Central memory CD8-positive, alpha-beta T cell (primary cell): ENCODE measurements at places on chromosomes 7 and 10.

- DNase-seq: no peak
These were observed 108.7 kb upstream of the INSIG1 start for GRCh38 chr7:155188821-155189581.

DNA sequence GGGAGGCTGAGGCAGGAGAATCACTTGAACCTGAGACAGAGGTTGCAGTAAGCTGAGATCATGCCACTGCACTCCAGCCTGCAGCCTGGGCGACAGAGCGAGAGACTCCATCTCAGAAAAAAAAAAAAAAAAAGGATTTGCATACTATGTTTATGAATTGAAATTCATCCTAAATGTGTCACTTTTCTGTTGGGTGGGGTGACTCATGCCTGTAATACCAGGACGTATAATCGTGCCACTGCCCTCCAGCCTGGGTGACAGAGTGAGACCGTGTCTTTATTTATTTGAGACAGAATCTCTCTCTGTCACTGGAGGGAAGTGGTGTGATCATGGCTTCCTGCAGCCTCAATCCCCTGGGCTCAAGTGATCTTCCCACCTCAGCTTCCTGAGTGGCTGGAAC, 5.8 kb downstream of the ZNF212 start:
- no peak for DNase-seq

GRCh38 chr10:34240039-34240438, 575.1 kb downstream of the PARD3 start:
- no peak for DNase-seq

DNA sequence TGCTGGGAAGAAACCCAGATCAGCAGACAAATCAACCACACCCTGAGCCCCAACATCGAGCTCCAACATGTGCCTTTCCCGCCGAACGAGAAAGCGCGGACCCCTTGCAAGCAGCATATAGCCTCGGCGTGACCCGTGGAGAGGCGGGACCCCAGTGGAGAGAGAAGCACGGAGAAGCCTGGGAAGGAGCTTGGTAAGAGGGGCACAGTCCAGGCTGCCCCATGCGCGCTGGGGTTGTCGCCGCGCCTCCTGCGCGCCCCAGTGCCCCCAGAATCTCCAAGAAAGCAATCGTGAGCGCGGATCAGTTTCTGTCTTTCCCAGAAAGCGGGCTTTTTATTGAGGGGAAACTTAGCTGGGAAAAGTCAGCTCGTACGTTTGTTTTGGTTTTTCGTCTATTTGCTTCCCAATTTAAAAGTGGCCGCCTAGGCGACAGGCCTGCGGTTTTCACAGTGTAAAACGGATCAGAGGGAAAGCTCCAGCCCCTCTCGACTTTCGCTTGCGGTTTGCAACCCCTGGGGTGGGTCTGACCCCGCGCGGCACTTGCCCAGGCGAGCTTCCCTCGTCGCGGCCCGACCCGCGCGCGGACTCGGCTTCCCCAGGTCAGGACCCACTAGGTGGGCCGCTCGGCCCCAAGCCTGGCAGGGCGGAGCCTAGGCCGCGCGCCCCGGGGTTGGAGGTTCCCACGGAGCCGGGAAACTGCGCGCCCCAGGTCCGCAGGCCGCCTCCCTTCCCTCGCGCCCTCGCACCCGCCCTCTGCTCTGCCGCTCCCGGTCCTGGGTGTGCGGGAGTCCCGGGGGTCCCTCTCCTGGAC, 31.1 kb downstream of the SKIDA1 start:
- no peak for DNase-seq

DNA sequence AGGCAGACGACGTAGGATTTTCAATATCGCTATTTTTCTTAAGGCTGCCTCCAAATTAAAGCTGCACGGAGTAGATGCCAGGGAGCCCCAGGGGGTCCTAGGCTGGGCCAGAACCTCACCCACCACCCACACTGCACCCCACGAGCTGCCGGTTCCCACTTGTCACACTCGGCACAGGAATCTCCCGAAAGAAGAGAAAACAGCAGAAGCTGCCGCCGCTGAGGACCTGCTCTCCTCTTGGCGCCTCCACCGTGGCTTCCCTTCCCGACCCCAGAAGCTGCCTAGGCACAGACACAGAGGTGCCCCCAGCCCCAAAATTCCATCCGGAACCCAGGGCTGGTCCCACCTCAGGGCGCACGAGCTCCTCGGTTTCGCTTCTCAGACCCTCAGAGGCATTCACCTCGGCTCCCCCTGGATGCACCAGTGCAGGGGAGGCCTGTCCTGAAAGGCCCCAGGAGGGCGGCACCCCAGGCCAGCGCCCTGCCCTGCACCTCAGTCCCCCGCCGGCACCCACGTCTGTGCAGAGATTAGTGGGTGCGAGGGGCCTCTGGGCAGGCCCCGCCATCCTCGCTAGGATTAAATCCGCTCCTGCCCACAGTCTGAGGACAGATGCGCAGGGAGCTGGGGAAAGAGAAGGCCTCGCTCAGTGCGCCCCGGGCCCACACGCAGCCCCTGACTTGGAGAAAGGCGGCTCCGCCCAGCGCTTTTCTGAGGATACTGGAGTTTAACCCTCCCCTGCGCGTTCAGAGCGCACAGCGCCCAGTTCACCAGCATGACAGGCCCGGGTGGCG, 99.2 kb downstream of the PTPRN2 start:
- DNase-seq: no peak

DNA sequence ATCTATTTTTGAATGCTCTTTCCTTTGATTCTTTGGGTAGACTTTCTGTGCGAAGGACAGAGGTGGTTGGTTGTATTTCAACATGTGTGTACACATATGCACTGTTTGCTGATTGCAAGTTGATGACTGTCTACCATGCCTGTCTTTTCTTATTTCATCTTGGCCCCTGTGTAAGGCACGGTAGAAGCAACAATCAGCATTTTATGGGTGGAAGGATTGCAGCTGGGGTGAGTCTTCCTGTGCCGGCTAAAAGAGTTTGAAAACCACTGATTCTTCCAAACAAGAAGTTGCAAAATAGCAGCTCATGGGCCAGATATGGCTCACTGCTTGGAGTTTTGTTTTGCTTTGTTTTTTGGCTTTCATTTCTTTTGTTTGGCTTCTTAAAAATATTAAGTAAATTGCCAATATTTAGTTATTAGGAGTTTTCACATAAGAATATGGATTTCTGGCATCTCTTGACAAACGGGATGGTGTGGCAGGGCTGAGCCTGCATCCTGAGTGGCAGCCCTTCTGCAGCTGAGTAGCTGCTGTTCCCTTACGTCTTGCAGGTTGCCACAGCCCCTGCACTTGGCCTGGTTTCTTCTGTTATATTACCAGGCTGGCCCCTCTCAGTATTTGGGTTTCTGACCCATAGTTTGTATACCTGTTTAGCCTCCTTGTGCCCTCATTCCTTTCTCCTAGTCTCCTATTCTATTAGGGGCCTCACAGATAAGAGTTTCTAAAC, 7.2 kb downstream of the ZNF862 start:
- no peak for DNase-seq

DNA sequence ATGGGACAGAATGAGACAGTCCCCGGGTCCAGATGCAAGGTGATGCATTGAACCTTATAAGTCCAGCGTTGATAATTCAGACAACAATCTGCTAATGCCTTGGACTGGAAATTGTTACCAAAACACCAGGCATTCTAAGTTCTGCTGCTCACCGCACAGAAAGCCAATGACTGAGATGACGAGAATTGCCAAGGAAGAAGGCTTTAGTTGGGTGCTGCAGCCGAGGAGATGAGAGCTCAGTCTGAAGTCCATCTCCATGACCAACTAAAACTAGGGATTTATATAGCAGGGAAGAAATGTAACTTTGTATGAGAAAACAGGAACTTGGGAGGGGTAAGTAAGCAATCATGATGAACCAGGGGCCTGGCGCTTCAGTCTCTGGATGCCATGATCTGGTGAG, 68.7 kb downstream of the PRKCQ start:
- no peak for DNase-seq

DNA sequence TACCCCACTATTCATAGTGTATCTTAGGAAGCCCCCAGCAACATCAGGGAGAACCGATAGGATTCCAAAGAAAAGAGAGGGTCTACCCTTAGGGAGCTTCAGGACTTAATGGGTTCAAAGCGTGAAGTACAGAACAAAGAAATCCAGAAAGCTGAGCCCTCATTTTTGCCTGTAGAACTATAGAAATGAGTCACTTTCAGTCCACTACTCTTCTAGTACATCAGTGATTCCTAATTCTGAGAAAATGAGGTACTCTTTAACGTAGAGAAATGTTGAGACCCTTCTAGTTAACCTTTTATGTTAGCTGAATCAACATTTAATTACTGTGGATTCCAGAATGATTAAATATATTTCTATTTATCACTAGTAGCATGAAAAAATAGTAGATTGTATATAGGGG, 1.8 kb downstream of the TDRD1 start:
- DNase-seq: no peak

GRCh38 chr10:6757158-6757557, 177.1 kb upstream of the PRKCQ start:
- no peak for DNase-seq

GRCh38 chr7:50531401-50531911, 33.7 kb downstream of the DDC start:
- no peak for DNase-seq

DNA sequence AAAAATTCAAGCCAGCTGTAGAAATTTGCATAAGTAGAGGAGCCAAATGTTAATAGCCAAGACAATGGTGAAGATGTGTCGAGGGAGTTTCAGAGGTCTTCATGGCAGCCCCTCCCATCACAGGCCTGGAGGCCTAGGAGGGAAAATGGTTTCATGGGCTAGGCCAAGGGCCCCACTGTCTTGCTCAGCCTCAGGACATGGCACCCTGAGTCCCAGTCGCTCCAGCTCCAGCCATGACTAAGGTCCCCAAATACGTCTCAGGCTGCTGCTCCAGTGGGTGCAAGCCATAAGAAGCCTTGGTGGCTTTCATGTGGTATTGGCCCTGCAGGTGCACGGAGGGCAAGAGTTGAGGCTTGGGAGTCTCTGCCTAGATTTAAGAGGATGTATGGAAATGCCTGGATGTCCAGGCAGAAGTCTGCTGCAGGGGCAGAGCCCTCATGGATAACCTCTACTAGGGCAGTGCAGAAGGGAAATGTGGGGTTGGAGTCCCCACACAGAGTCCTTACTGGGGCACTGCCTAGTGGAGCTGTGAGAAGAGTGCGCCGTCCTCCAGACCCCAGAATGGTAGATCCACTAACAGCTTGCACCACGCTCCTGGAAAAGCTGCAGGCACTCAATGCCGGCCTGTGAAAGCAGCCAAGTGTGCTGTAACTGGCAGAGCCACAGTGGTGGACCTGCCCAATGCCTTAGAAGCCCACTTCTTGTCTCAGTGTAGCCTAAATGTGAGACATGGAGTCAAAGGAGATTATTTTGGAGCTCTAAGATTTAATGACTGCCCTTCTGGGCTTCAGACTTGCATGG, 19.2 kb downstream of the TBATA start:
- no peak for DNase-seq

- no peak for DNase-seq
These were observed 42.5 kb upstream of the TPST1 start for GRCh38 chr7:66162622-66163021.

GRCh38 chr7:74452748-74453321, 871 bp upstream of the GTF2IRD1 start:
- DNase-seq: no peak

GRCh38 chr10:14412624-14413023, 81.9 kb upstream of the FRMD4A start:
- DNase-seq: no peak

DNA sequence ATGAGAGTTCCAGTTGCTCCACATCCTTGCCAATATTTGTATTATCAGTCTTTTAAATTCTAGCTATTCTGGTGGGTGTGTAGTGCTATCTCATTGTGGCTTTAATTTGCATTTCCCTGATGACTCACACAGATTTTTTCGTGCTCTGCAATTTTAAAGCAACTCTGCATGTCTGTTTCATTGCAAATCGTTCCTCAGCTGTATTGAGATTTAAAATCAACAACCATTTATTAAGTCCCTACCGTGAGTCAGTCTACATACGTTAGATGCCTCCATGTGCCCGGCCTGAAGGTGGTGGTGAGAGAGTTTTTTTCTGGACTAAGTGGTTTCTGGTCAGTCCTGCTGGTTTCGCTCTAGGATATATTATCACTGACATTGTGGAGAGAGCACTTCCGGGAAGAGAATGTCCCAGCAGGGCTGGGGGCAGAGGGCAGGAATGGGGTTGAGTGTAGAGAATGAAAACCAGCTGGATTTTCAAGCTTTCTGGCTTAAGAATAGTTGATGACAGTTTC, 8.4 kb upstream of the HYCC1 start:
- DNase-seq: no peak

DNA sequence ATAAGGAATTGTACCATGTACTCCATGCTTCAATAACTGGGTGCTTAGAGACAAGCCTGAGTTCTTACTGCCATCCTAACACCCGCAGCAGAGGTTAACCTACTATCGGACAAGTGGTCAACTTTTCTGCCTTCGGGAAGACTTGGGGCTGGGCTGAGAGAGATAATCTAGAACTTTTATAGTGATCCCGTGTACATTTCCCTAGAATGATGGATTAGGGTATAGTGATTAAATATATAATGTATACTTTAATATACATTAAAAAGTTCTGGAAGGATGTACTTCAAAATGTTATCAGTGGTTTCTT, 12.2 kb upstream of the HNRNPF start:
- no peak for DNase-seq

DNA sequence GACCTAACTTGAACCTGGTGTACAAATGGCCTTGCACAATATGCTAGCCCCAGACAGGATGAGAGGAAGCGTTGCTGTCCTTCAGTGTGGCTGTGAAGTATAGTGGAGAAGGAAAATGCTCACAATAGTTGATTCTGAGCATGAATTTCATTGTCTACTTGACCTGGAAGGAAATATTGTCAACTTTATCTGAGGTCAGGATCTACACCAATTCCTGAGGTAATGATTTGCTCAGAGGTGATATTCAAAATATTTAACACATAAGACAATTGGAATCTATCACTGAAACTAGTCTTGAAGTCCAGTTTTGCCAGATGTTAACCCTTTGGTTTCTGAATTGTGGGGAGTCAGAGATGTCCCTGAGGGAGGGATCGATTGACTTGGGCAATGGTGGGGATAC, 20.9 kb upstream of the ICA1 start:
- DNase-seq: no peak

DNA sequence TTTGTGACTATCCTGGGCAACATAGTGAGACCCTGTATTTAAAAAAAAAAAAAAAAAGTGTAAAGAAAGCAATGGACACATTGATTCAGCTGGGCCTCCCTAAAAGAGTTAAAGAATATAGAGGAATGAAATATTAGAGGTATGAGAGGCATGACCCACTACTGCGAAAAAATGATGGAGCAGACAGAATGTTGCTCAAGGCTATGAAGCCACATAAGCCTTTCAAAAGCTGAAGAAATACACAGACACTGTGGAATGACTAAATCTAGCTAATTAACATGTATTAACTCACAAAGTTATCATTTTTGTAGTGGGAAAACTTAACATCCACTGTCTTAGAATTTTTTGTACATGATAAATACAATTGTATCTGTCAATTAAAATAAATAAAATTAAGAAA, 107.3 kb downstream of the HGF start:
- DNase-seq: no peak

GRCh38 chr7:13540429-13540828, 449.0 kb downstream of the ETV1 start:
- DNase-seq: no peak
